ENCODE measurements at places on chromosomes 5 and 9.

- DNase-seq: no peak
These were observed 128.6 kb downstream of the SPATA31D1 start for GRCh38 chr9:82117026-82117811.

- DNase-seq: no peak
These were observed 40.8 kb upstream of the CKMT2 start for GRCh38 chr5:81192373-81192750.

DNA sequence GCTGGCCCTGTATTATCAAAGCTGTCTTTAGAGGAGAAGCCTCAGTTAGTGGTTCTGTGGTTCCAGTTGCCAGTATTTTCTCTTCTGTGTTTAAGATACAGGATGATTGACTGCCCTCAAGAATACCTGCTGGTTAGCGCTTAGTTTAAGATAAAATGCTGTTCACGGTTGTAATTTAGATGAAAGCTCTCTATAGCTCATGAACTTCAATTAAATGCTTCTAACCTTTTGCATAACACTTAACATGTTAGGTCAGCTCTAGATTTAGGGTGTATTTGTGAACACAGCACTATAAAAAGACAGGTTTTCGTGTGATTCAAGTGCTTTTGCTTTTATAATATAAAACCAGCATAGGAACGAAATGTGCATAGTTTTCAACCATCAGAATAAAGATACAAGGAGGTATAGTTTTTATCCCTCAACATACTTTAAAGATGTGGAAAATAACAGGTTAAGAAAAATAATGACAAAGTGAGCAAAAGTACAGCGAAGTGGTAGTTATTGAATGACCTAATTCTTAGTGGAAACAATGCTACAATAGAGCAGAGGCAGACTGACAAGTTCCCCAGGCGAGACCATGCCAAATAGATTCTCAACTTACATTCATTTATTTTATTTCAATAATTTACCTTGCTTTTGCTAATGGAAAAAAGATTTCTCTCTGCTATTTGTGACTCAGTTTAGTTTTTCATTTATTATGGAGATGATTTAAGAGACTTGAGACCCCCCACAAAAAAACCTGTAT is 602.6 kb upstream of the DMAC1 start:
- DNase-seq: no peak

DNA sequence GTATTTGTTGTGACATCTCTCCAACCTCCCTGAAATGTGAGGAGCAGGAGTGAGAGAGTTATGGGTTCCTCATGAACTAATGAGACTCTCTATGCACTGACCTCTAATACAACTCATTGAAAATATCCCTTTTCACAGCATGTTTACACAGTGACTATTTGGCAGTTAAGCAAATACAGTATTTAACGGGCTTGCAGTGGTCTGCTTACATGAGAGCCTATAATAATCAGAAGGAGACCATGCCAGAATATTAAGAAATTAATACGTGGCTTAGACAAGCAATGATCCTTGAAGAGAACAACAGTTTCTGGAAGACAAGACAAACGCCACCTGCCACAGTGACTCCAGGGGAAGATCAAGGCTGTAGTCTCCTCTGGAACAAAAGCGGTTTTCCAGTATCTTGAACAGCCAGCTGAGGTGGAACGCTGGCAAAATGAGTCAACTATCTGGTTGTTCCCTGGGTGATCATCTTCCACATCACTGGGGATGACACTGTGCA is 424.5 kb downstream of the DMAC1 start:
- peak; percentile 5 for DNase-seq

Measured in large intestine (tissue), 12 donors.